ENCODE measurements at places on chromosomes 4 and X. TPM values are rescaled to one million over a fixed set of nuclear protein-coding genes. Genes with fewer than 3 reads are reported as not detected.

DNA sequence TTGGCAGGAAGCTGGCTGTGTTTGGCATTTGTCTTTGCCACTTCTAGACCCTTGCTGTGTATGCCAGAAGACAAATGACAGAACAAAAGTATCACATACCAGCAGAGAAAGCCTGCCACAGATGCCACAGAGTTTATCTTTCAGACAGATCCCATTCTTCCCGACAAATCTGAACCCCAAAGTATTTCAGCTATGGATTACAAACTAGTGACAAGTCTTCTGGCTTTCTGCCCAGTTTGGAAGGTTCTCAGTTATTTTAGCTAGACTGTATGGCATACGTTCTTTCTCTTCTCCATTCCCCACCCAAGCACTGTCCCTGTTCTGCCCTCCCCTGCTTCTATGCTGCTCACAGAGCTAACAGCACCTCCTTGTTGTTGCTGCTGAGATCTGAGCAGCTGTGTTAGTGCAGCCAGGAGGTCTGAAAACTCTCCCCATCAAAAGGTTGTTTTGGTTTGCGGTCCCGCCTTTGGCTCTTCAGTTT is 236.7 kb downstream of the FRAS1 start:
- no peak for DNase-seq

DNA sequence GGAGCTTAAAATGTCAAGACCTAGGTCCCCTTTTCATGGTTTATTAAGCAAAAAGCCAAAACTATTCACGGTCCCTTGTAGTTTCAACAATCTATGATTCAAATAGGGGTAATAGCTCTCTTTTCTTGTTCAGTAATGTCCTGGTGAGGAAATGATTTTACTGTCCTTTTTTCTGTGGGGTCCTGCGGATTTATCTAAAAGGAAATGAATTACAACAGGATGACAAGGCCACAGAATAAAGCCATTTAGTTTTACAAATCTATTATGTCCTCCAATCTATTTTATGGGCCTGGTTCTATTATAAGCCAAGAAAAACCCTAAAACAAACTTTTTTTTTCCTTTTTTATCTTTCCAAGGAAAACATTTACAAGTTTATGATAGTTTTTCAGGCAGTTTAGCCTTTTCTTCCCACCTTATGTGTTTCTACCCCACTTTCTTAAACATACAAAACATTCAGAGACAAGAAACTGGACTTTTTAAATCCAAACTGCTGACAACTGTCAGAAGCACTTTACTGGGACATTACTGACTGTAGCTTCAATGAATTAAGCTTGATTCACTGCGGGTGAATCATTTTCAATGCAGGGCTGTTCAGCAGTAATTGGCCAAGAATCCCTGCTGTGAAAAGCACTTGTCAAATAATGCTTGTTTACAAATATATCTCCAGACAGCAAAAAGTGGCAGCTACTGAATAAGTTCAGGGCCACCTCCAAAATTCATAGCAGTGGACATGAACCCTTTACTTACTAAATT is 4.3 kb downstream of the EPHA5 start:
- DNase-seq, result no peak

GRCh38 chr4:11494232-11494631 is 65.5 kb upstream of the HS3ST1 start:
- DNase-seq, result no peak

GRCh38 chr4:125520258-125520990 is 205.7 kb downstream of the FAT4 start:
- DNase-seq, result no peak

SERTM2 gene
- total RNA-seq, result not detected

All from CD8-positive, alpha-beta memory T cell (primary cell).